ENCODE measurements at places on chromosomes 6 and 20.

DNA sequence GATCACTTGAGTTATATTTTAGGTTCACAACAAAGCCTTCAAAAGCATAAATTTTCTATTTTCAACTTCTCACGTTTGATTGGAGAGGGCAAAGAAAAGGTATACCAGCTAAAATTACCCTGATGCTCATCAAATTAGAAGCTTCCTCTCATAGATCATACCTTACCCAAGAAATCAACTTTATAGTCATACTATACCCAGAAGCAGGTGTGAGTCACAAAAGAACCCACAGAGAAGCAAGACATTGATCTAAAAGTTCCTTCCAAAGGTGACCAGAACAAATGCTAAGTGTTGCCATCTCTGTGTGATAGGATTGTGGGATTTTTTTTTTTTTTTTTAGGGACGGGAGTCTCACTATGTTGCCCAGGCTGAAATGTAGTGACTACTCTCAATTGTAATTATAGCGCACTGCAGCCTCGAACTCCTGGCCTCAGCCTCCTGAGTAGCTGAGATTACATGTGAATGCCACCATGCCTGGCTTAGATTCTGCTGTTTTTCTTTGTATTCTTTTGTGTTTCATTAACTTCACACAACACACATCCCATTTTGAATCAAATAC lies 3.3 kb downstream of the EIF2S2 start:
- no peak for DNase-seq

GRCh38 chr6:20861481-20861880 lies 327.2 kb downstream of the CDKAL1 start:
- DNase-seq, result no peak

DNA sequence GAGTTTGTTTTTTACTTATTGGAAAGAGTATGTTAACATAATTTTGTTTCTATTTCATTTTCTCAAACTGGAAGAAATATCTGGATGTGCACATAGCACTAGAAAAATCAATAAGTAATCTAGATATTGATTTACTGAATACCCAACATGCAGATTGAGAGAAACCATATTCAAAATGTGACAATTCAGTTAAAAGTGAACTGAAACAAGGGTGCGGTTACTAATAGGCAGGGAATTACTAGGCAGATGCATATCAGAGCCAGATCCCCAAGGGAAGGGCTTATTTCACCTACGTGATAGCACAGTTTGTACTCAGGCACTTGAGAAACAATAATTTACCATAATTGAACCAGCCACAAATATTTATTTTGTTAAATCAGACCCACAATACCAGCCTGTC lies 493.1 kb upstream of the FLRT3 start:
- no peak for DNase-seq

GRCh38 chr6:112362027-112362795 lies 15.1 kb downstream of the RFPL4B start:
- no peak for DNase-seq

GRCh38 chr20:9572670-9573069 lies 58.3 kb downstream of the LAMP5 start:
- no peak for DNase-seq

DNA sequence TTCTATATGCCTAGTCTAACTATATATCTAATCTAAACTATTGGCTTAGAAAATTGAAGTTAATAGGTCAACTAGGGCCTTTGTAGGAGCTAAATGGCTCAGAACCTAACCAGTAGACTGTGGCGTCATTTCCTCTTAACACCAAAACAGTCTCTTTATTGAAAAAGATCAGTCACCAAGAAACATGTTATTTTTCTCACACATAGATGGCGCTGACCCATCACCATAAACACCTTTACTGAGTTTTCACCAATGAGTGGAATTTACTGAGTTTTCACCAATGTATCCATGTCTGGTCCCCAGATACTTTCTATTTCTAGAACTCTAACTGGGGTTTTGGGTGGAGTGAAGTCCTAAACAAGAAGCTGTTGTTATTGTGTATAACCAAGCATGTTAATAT lies 636.0 kb downstream of the BCKDHB start:
- peak; percentile 14 for DNase-seq

- DNase-seq, result no peak
These were observed 134.8 kb upstream of the TSHZ2 start for GRCh38 chr20:52837378-52837777.

DNA sequence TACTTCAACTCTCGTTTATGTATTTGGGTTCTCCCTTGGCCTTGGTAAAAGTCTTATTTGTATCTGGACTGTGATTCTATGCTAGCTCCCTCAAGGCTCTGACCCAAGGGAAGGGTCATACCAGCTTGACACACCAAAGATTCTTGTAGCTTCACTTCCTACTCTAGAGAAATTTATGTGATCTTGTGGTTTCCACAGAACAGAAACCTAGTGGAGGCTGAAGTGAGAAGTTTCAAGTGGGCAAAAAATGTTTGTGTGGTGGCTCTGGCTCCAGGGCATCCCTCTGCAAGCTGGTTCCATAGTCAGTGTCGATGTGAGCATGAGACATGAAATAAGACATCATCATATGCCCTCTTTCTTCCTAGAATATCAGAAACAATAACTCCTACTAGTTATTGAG lies 48.1 kb upstream of the TNFRSF21 start:
- no peak for DNase-seq

DNA sequence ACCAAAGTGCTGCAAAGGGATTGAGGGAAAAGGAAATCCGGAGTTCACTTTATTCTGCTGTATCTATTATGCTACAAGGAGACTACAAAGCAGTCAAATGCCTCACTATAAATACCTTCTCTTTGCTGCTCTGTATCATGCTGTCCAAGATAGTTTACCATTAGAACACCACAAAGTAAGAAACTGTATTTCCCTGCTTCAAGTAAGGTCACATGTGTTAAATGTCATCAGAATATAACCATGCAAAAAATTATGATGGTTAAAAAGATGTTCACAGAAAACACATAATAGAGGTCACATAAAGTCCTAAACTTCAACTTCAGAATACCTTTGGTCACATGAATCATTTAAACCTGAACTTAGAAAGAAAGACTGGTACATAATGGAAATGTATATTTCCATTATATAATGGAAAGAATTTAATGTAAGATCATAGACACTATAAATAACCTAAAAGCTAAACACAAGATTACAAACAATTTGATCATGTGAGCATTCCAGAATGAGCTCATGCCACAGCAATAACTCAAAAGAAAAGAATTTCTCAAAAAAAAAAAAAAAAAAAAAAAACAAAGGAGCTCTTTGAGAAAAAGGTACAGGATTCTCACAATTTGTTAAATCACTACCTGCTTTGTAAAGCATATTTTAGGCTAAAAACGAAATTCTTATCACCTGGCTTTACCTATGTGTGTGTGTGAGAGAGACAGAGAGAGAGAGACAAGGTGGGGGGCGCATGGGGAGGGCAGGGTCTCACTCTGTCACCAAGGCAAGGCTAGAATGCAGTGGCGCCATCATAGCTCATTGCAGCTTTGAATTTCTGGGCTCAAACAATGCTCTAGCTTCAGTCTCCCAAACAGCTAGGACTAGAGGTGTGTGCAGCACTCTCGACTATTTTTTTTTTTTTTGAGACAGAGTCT lies 58.7 kb downstream of the KIF13A start:
- no peak for DNase-seq

DNA sequence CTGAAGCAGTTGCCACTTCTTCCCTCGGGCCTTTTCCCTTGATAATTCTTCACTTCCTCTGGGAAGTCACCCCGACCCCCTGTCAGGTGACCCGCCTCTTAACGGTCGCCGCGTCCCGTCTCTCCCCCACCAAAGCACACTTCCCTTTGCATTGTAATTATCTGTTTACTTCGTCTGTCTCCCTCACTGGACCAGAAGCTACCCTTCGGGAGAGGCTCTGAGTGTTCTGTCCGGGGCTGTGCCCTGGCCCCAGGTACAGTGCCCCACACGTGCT lies 771 bp upstream of the SNAI1 start:
- no peak for DNase-seq

DNA sequence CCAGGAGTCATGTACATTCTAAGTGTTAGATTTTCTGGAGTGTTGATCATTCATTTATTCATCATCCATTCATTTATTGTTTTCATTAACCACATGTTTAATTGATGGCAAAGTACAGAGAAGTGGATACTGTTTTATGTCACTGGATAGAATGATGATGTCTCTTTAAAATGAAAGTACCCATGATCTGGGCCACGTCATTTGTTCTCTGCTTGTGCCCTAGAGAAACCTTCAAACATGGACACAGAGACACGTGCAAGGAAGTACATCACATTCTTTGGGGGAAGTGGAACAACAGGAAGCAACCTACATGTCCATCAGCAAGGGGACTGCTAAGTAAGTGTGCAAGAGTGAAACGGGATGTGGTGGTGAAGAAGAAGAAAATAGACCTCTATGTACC lies 75.8 kb upstream of the TSHZ2 start:
- no peak for DNase-seq

GRCh38 chr20:11520596-11520995 lies 397.1 kb upstream of the BTBD3 start:
- DNase-seq, result no peak

DNA sequence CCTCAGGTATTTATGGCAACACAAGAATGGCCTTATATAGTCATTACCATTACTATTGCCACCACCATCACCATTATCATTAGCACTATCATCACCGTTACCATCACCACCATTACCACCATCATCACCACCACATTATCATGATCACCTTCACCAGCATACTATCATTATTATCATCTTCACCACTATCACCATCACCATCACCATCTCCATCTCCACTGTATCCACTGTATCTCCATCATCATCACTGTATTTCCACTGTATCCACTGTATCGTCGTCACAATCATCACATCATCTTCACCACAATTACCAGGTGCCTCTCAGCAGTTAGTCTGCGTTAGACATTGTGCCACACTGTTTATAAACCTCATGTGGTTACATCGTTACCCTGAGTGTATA lies 45.3 kb downstream of the GGTLC1 start:
- no peak for DNase-seq

DNA sequence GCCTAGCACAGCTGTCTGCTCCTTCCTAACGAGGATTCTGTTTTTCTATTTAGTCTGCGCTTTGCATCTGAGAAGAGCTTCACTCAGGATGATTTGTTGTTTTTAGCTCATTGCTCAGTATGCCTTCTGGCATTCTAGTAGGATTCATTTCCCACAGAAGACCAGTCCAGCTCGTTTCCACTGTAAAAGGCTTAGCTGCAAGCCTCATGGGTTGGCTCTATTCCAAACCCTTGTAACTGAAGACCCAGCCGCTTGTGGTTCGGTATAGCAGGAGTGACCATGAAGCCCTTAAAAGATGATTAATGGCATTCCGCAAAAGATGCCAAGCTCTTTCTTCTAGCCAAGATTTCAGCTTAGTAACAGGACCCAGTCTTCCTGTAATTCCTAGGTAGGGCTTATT lies 7.2 kb downstream of the ADGRF1 start:
- DNase-seq, result peak; percentile 92

- no peak for DNase-seq
These were observed 33.2 kb upstream of the IGF2R start for GRCh38 chr6:159935633-159936032.

DNA sequence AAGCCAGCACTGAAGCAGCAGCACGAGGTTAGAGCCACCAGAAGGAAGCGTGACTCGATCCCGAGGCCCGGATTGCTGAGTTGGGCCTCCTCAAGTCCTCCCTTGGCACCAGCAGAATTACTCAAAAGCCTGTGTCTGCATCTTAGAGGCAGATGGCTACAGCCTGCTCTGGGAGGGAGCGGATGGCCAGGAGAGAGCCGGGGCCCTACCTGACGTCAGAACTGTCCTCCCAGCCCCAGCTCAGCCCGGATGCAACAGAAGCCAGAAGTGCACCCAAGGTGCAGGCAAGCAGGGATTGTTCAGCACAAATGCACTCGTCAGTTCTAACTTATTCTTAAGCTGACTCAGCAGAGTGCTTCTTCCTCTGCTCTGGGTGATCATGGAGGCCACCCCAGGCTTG lies 155.5 kb upstream of the RPS6KA2 start:
- no peak for DNase-seq

DNA sequence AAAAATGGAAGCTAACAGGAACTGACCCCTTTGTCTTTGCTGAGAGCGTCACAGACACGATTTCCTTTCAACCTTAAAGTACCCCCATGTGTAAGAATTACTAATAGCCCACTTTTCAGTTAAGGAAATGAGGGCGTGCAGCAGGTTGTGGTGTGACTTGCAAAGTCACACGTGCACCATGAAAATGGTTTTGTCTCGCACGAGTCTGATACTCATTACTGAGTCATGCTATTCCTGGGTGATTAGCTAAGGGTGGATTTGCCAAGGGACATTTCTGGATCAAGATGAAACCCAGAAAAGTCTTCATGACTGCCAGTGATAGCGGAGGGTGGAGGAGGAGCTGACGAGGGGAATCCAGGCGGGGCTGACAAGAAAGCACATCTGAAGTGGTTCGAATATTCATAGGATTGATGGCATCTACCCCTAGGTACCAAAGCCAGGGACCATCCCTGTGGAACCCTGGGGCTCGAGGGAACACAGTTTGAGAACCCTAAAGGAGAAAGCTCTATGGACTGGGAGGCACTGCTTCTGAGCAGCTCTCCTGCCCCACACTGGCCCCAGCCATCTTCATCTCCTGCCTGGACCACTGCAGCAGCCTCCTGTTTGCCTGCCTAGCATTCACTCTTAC lies 12.1 kb upstream of the NFATC2 start:
- no peak for DNase-seq

GRCh38 chr6:88512951-88513350 lies 346.8 kb upstream of the CNR1 start:
- DNase-seq, result no peak

- DNase-seq, result no peak
These were observed 97.4 kb downstream of the PREP start for GRCh38 chr6:105305521-105305920.

DNA sequence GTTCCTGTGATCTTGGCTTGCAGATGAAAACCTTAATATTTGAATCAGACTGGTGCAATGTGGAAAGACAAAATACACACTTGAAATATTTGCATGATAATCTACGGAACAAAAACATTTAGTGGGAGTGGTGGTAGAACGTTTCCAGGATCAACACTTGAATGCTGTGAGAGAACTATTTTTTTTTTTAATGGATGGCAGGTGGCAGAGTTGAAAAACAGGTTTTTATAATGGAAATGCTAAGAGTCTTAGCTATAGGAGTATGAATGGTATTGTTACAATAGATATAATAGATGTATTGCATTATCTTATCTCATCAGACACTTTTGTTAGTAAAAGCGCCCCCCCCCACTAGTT lies 49.2 kb downstream of the CDKAL1 start:
- no peak for DNase-seq

Data from skeletal muscle cell (primary cell).